ENCODE measurements at places on chromosomes 12 and 14.

- no peak for DNase-seq
These were observed 41.8 kb downstream of the CORO1C start for GRCh38 chr12:108689314-108690190.

GRCh38 chr12:48486679-48487078 lies 4.4 kb downstream of the C12orf54 start:
- no peak for DNase-seq

DNA sequence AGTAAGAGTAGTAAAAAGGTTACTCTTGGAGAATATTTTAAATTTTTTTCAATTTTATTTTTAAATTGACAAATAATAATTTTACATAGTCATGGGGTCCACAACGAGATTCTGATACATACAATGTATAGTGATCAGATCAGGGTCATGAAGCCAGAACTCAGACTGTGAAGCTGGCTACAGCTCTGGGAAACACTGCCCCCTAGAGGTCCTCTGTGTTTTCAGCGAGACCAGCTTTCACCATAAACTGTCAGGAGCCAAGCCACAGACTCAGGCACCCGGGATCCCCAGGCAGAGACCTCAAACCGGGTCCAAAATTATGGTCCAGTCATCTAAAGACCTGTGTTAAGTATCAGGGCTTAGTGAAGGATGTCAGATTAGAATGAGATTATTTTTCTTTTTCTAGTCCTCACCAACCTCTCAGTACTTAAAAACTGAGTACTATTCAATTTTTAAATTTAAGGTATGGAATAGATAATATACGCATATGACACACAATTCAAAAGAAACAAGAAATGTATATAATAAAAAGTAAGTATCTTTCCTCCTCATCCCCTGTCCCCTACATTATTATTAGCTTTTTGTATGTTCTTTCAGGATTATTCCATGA lies 397.1 kb downstream of the MDGA2 start:
- peak; percentile 18 for DNase-seq

- DNase-seq, result no peak
These were observed 113.1 kb downstream of the NELL2 start for GRCh38 chr12:44763021-44763420.

DNA sequence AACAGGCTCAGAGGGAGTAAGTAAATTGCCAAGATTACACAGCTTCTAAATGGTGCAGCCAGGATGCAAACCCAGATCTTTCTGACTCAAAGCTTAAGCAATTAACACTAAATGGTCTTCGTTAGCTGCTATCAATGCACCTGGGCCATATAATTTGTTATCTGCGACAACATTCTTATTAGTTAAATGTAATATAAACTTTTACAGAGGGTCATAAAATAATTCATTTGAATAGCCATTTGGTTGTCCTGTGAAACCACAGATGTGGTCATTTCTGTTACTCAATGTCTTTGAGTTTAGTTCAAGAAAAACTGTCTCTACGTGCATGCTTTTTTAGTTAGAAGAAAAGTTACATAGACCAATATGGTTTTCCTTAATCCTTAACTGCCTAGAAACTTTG lies 22.1 kb upstream of the NAP1L1 start:
- no peak for DNase-seq

- no peak for DNase-seq
These were observed 113.4 kb downstream of the ETV6 start for GRCh38 chr12:11762723-11763326.

DNA sequence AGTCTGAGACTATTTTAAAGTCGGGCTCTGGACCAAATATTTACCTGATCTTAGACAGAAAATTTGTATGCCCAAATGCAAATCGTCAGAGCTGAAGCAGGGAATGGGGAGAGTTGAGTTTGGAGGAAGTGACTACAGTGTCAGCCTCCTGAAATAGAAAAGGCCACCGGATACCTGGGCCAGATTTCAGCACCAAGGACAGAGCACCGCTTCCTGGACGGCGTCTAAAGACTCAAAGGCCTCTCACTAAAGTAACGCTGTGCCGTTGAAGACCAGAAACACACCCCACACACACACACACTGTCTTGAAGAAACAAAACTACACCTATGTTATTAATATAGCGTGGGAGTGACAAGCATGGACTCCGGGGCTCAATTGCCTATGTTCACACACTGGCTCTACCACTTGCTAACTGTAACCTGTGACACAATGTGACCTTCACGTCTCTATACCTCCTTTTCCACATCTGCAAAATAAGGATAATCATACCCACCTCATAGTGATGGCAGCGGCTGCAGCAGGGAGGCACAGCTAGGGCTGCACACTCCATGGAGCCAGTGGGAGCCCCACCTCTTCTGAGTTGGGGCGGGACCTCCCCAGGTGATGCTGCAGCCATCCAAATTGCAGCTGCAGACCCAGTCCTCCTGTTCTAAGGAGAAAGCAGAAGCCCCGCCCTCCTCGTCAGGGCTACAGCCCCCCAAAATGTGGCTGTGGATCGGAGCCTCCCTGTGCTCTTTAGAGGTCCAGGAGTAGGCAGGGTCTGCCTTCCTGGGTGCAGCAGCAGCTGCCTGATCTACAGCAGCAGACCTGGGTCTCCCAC lies 35.6 kb downstream of the KRT76 start:
- peak; percentile 41 for DNase-seq

GRCh38 chr14:83870546-83871270 lies 1659.2 kb upstream of the FLRT2 start:
- no peak for DNase-seq
